ENCODE measurements at places on chromosomes 6 and 20. TPM values are rescaled to one million over a fixed set of nuclear protein-coding genes. Genes with fewer than 3 reads are reported as not detected.

The FNDC1 gene
- total RNA-seq = 38.9 TPM

The FGD2 gene
- 13.2 TPM for total RNA-seq

The TOMM34 gene
- total RNA-seq = 8.7 TPM

The PRKN gene
- total RNA-seq = 19.5 TPM

The ABHD16B gene
- total RNA-seq = not detected

The BPIFB4 gene
- 0.22 TPM for total RNA-seq

The FAXC gene
- 13.9 TPM for total RNA-seq

The DPPA5 gene
- total RNA-seq = not detected

The GRM1 gene
- 2.9 TPM for total RNA-seq

The PDE7B gene
- total RNA-seq = 15.7 TPM

The OR2H1 gene
- total RNA-seq = not detected

The EEF1E1 gene
- 38.6 TPM for total RNA-seq

The FARS2 gene
- total RNA-seq = 33.6 TPM

The ANGPT4 gene
- 0.60 TPM for total RNA-seq

The DCBLD1 gene
- 7.4 TPM for total RNA-seq

The PLA2G7 gene
- total RNA-seq = 1.9 TPM
